ENCODE measurements at places on chromosomes 1 and 21.

GRCh38 chr1:119908661-119909060 lies 12.3 kb upstream of the ADAM30 start:
- no peak for DNase-seq

- DNase-seq: no peak
Measured at GRCh38 chr1:49028396-49028795, 251.7 kb upstream of the BEND5 start.

DNA sequence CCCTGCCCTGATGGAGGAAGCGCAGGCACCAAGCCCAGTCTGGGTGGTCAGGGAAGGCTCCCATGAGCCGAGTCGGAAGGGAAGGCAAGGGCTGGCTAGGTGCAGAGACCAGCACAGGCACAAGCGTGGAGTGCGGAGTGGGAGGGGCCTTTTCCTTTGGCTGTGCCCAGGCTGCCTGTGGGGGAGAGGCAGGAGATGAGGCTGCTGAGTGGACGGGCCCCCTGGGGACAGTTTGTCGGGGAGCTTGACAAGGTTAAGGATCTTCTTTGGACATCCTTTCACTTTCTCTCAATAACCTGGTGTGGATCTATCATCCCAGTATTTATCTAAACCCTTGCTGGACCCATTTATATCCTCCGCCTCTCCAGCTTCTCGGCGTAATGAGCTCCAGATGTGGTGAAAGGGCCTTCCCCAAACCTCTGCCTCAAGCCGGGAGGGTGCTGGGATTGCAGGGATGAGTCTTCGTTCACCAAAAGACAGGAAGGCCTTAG lies 42.9 kb downstream of the EPHB2 start:
- no peak for DNase-seq

DNA sequence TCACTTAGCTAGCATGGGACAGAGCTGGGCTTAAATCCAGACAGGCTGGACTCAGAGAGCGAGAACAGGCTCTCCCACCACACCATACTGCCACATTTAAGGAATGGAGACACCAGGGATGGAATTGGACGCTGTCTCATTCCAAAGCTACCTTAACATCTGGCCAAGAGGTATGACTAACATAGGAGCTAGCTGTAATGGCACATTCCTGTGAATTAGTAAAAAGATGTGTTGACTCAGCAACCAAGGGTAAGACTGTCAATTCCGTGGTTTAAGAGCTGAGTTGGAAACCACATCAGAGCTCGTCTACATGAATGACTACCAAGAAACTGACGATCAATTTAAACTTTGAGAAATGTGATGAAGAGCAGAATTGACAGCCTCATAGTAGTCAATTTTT lies 8.3 kb upstream of the TNFRSF9 start:
- no peak for DNase-seq
